Placental epithelial cell (primary cell): ENCODE measurements at places on chromosomes 12 and 14. TPM values are rescaled to one million over a fixed set of nuclear protein-coding genes. Genes with fewer than 3 reads are reported as not detected.

Gene PMCH
- not detected in 2 replicates for total RNA-seq

Gene TAC3
- total RNA-seq = not detected in 2 replicates

Gene DACT1
- total RNA-seq = 41.2 and 232 TPM in 2 replicates

Gene GPR132
- 0.79 TPM in 1 of 2 replicates, not detected in the other for total RNA-seq

Gene LRRK2
- total RNA-seq = 0.39 TPM in 1 of 2 replicates, not detected in the other

Gene AJUBA
- 31.0 and 70.4 TPM in 2 replicates for total RNA-seq

Gene METAP2
- total RNA-seq = 45.4 and 68.7 TPM in 2 replicates

Gene ABCB9
- 14.1 and 24.3 TPM in 2 replicates for total RNA-seq

Gene CCDC63
- total RNA-seq = 0.11 TPM in 1 of 2 replicates, not detected in the other

Gene ETNK1
- total RNA-seq = 26.7 and 38.0 TPM in 2 replicates

Gene FOS
- total RNA-seq = 195 and 1,041 TPM in 2 replicates

Gene PTCSC3
- total RNA-seq = not detected in 2 replicates

Gene RTL1
- not detected in 2 replicates for total RNA-seq

Gene RAB15
- total RNA-seq = 4.9 and 14.1 TPM in 2 replicates

Gene PA2G4
- total RNA-seq = 96.2 and 117 TPM in 2 replicates

Gene LRTM2
- 0.11 TPM in 1 of 2 replicates, not detected in the other for total RNA-seq

Gene GNB3
- total RNA-seq = 0.65 and 3.1 TPM in 2 replicates

Gene MMP17
- total RNA-seq = 1.2 and 2.0 TPM in 2 replicates

Gene PRH2
- 1.1 and 1.2 TPM in 2 replicates for total RNA-seq

Gene CLEC2B
- total RNA-seq = not detected in 2 replicates

Gene MAPK1IP1L
- 29.1 and 78.1 TPM in 2 replicates for total RNA-seq

Gene XRCC3
- 11.4 and 11.5 TPM in 2 replicates for total RNA-seq

Gene SLC17A8
- total RNA-seq = not detected in 2 replicates

Gene TDRD9
- 6.5 and 6.7 TPM in 2 replicates for total RNA-seq

Gene MYRFL
- 1.2 and 2.3 TPM in 2 replicates for total RNA-seq

Gene KRT81
- not detected in 2 replicates for total RNA-seq

Gene KRT2
- not detected in 2 replicates for total RNA-seq

Gene OTOGL
- not detected in 2 replicates for total RNA-seq

Gene BIN2
- under 0.01 TPM in 1 of 2 replicates, not detected in the other for total RNA-seq

Gene KLHL33
- under 0.01 TPM in 1 of 2 replicates, not detected in the other for total RNA-seq

Gene ACRBP
- 1.6 TPM in 1 of 2 replicates, not detected in the other for total RNA-seq

Gene ACOT4
- 0.39 and 3.9 TPM in 2 replicates for total RNA-seq

Gene IFI27
- total RNA-seq = 0.39 and 0.76 TPM in 2 replicates

Gene SLC16A7
- 7.9 and 11.0 TPM in 2 replicates for total RNA-seq

Gene MSRB3
- total RNA-seq = 11.8 and 15.9 TPM in 2 replicates

Gene C12orf50
- 0.39 TPM in 1 of 2 replicates, not detected in the other for total RNA-seq

Gene APOF
- total RNA-seq = not detected in 2 replicates

Gene KLRK1
- 0.43 and 2.0 TPM in 2 replicates for total RNA-seq

Gene KLRC1
- total RNA-seq = 0.39 TPM in 1 of 2 replicates, not detected in the other

Gene IL26
- not detected in 2 replicates for total RNA-seq

Gene TMEM52B
- 0.39 and 1.5 TPM in 2 replicates for total RNA-seq

Gene FAR2
- total RNA-seq = 0.79 and 1.1 TPM in 2 replicates

Gene FKBP11
- total RNA-seq = 34.1 and 47.1 TPM in 2 replicates

Gene TAS2R43
- 2.0 and 2.4 TPM in 2 replicates for total RNA-seq

Gene SPRYD4
- 1.8 and 2.4 TPM in 2 replicates for total RNA-seq

Gene TESPA1
- total RNA-seq = not detected in 2 replicates

Gene DNAJC22
- under 0.01 and 0.79 TPM in 2 replicates for total RNA-seq

Gene C14orf180
- not detected in 2 replicates for total RNA-seq

Gene TMED10
- total RNA-seq = 303 and 458 TPM in 2 replicates

Gene FOXG1
- total RNA-seq = under 0.01 TPM in 1 of 2 replicates, not detected in the other

Gene HOXC10
- not detected in 2 replicates for total RNA-seq
